Right kidney (tissue), 9 donors: ENCODE measurements at places on chromosomes 2 and 18.

DNA sequence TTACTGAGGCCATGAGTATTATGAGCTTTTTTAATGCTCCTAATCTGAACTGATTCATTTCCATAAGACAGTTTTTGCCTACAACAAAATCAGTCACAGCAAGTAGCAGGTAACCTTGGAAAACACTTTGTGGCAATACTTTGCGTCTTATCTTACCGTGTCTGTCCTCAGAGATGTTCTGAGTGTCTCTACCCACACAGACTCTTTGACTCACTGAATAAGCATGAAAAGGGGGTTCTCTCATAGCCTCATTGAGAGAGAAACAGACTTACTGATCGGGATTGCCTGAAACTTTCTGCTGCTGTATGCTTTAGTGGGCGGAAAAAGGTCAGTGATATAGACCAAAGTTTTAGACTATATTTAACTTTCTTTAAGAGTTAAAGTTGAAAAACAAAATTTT, 92.6 kb downstream of the MYL12B start:
- no peak for DNase-seq

- no peak for DNase-seq
These were observed 274.9 kb upstream of the TCF4 start for GRCh38 chr18:55862693-55863390.

GRCh38 chr18:48638896-48639771, 100.3 kb downstream of the CTIF start:
- no peak for DNase-seq

GRCh38 chr2:153230977-153231376, 247.6 kb downstream of the RPRM start:
- no peak for DNase-seq

DNA sequence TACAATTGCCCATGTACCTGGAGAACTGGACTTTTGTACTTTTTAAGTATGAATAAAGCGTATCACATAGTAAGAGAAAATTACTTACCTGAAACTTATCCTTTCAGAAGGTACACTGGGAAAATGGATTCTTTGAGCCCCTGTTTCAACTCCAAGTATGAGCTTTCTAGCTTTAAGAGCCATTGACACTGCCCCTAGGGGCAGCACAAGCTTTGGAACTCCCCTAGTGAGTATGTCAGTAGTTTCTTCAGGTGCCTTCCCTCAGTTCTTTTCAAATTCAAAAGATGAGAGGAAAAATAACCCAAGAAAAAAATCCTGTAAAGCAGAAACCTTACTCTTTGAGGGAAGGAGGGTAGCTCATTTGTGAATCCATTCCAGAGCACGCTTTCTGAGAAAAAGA, 124.1 kb downstream of the MEMO1 start:
- DNase-seq = no peak

- no peak for DNase-seq
These were observed 27.2 kb downstream of the TMEM177 start for GRCh38 chr2:119706221-119706620.

DNA sequence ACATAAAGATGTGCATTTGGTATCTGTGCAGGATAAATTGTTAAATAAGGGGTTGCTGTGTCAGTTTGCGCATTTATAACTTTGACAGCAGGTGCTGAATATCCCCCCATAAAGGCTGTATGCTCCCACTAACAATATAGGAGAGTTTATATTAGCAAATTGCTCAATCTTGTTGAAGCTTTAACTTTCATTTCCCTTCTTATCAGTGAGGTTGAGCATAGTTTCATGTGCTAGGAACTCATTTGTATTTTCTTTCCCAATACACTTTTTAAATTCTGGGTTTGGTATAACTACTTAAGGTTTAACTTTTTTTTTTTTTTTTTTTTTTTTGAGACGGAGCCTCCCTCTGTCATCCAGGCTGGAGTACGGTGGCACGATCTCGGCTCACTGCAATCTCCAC, 89.0 kb downstream of the FAM117B start:
- DNase-seq = no peak

DNA sequence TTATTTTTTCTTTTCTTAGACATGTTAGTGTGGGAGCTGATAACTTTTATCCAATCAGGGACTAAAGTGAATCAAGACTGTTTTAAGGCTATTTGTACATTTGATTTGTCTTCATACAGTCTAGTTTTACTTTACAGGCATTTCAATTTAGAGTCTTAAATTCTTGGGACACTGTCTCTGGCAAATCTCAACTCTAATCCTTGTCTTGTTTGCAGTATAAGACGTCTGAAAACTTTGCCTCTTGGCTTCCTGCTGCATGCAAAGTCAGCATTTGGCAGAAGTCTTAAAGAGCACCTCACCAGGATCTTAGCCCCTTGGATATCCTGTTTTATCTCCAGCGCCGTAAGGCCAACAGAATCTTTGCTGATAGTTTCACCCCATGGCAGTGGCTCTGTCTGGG, 30.3 kb downstream of the SPOPL start:
- DNase-seq = no peak

DNA sequence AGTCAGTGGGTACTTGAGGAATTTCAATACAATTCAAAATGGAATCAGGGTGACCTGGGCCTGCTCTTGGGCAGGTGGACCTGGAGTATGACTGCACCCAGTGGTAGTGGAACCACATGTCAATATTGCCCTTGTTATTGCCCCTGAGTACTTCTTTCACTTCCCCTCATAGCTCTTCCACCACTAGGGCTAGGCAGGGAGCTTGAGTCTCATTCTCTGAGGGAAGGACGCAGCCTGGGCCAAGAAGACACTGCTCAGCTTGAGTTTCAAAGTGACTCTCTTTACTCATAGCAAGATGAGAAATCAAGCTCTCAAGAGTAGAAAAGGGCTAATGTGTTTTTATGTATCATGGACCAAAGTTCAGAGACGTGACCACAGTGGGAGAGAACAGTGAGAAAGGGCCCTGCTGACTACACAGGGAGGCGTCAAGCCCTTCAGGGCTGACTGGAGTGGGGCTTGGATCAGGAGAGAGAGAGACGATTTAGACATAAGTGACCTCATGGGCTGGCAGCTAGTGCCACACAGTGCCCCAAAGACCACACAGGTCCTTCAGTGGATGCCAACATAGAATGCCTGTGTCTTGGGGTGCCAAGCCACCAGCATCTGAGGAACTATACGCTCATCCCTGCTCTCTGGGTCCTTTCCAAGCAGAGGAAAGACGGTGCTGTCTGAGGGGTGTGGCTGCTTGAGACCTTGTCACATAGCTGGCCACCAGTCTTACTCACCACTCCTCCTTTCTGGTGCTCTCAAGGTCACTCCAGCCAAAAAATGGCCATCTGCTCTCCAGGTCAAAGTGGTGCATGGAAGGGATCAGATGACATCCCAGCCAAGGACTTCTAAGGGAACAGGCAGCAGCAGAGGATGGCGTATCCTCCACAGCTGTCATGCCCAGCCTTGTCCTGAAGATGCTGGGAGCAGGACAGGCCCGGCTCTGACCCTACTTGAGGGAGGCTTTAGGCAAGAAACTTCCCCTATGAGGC, 13.0 kb downstream of the PTMA start:
- no peak for DNase-seq

GRCh38 chr2:162509288-162509968, 165.5 kb downstream of the GCA start:
- no peak for DNase-seq

GRCh38 chr18:49013291-49013691, 62.5 kb upstream of the SMAD7 start:
- no peak for DNase-seq
